ENCODE measurements at places on chromosomes 6 and 20. TPM values are rescaled to one million over a fixed set of nuclear protein-coding genes. Genes with fewer than 3 reads are reported as not detected.
A peak's percentile ranks its signal among the peaks of the same experiment; 100 is the strongest.

DNA sequence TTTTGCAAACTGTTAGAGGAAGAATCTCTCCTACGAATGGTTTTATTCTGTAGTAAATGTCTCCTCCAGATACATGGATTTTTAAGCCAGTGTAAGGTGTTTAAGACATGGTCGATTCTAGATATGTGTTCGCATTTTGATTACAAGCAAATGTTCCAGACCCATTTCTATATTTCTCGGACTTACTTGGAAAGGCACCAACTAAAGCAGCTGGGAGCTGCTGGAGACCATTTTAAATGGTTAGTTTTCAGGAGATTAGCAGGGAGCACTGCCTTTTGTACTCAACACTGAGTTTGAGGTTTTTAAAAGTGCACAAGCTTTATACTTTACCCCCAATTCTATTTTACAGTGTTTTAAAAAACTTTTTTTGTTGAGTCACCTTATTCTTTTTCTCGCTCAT, 857.0 kb downstream of the KIF16B start:
- no peak for DNase-seq

- peak; percentile 21 for DNase-seq
Measured at GRCh38 chr6:137496368-137496767, 2.2 kb upstream of the OLIG3 start.

The MARCKS gene
- total RNA-seq = 498 TPM

DNA sequence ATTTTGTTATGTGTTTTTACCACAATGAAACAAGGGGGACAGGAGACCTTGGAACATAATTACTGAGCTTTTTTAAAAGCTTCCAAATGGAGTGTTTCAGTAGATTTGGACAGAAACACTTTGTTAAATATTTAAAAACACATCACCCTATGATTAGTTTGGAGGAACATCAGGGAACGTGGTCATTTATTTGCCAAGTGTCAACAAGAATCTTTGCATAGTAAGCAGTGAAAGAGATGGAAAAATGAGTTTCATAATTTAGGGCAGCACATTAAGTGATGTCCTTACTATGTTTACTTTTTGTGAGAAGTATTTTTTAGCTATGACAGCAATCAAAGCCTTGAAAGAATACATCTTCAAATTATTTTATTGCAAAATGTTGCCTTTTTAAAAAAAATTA, 82.6 kb downstream of the PROKR2 start:
- DNase-seq = no peak

Data from frontal cortex (tissue), 4 donors.